ENCODE measurements at places on chromosomes 7 and 10.

GRCh38 chr7:87427288-87427687 lies 48.2 kb downstream of the ABCB4 start:
- DNase-seq: no peak

- no peak for DNase-seq
Observed at GRCh38 chr7:85320699-85321476, 134.0 kb upstream of the SEMA3D start.

GRCh38 chr7:8109196-8110022 lies 140.8 kb downstream of the GLCCI1 start:
- no peak for DNase-seq

- DNase-seq: no peak
Observed at GRCh38 chr7:31102973-31103850, 51.1 kb downstream of the ADCYAP1R1 start.

DNA sequence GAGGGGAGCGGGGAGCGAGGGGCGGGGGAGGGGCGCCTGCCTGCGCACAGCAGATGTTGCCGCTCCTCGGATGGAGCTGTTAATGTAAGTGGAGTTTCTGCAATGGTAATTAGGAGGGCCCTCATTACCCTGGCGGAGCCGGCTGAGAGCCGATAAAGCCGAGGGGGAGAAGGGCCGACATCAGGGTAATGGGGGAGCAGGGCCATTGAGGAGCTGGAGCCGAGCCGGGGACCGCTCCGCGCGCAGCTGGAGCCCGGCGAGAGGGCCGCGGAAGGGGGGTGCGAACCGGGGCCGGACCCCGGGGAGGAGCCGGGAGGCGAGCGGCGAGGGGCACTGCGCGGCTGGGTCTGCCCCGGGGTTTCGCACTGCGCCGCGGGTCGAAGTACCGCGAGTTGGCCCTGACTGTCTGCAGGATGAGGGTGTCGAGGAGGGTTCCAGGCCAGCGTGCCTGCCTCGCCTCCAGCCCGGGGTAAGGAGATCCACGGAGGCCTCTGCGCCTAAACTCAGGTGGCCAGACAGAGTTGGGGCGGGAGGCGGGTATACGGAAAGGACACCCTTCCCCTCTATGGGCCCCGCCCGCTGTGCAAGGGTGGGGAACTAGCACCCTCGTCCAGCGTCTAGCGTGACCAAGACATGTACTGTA lies 55.0 kb upstream of the LBX1 start:
- DNase-seq: peak; percentile 25

- no peak for DNase-seq
Observed at GRCh38 chr10:97485647-97486281, 12.5 kb downstream of the MMS19 start.

DNA sequence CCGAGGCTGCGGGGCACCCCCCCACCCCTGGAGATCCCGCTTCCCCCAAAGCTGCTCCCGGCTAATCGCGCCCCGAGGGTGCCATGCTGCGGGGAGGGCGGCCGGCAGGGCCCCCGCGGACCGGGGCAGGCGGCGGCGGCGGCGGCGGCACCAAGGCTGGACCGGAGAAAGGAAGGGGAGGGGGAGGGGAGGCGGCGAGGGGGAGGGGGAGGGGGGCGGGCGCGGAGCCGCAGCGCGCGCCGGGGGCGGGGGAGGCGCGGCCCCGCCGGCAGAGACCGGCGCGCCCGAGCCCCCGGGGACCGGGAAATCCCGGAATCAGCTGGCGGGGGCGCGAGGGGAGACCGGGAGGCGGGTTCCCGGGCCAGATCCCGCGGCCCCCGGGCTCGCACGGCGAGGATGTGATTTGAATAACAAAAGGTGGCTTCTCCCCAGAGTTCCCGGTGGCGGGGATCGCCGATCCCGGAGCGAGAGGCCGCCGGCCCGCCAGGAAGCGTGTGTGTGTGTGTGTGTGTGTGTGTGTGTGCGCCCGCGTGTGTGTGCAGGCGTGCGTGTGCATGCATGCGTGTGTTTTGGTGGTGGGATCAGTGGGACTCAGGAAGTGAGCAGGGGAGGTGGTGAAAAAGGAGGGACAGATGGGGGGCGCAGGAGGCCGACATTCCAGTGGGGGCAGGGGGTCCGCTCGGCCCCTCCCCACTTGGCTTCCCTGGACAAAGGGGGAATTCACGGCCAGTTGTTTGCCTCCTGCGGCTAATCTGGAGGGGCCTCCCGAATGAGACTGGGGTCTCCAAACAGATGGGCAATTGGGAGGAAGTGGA lies 99.5 kb downstream of the HIP1 start:
- DNase-seq: peak; percentile 21

- peak; percentile 77 for DNase-seq
Observed at GRCh38 chr7:34320926-34321661, 336.9 kb upstream of the NPSR1 start.

DNA sequence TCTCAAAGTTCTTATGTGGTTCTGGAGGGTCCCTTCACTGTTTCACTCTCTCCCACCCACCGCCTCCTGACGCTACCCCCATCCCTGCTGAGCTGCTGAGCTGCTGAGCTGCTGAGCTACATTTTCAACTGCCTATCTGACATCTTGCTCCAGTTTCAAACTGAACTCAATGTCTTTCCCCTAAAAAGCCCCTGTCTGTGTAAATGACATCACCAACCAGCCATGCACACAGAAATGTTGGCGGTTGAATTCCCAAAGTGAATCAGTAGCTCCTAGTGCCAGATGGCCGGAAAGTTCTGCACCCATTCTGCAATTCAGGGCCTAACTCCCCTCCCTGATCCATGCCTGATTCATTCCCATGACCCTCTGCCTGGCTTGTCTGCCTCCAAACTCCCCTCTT lies 71.2 kb downstream of the WNT2 start:
- DNase-seq: peak; percentile 5

DNA sequence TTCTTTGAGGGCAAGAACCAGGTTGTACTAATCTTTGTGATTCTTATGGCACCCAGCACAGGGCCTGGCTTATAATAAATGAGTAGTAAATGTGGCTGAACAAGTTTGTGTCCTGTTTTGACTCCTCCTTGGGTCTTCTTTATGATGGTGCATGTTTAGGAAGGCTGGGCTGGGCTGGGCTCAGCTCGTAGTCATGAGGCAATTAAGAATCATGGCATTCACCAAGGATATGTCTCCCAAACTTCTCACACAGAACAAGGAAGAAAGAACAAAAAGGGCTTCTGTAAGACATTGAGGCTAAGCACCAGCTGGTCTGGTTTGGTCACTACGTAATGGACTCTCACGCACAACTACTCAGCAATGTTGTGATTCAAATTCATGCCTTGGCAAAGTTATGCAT lies 30.5 kb upstream of the YAE1 start:
- no peak for DNase-seq

GRCh38 chr7:44471436-44471835 lies 19.0 kb downstream of the NUDCD3 start:
- DNase-seq: no peak

GRCh38 chr7:94787285-94787684 lies 120.1 kb upstream of the PPP1R9A start:
- no peak for DNase-seq

- no peak for DNase-seq
Observed at GRCh38 chr10:102713539-102713813, 721 bp downstream of the ARL3 start.

DNA sequence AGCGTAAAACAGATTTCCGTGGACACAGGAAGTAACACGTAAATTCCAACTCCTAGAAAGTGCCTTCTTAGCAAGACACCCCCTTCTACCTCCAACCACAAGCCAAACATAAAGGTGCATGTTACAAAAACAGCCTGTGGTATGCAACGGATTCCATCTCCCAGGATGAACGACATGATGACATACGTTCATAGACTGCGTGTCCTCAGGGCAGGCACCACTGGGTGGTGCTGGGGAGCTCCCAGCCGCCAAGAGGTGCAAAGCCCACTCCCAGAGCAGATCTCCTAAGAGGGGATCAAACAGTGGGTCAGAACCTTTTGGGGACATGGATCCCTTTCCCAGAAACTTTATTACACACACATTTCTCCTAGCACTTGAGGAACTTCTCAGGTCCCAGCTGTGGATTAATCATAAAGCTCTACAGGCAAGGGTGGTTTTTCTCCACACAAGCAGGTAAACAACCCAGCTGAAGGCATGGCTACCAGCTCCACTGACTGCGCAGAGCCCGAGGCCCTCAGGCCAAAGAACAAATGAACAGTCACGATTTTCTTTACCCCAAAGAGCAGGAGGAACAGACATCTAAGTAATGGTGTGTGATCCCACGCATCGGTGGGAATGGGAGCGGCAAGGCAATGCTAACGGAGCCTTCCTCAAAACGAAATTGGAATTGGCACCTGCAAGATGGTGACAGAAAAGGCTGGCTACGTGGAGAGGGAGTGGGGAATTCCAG lies 13.8 kb downstream of the PSAP start:
- peak; percentile 30 for DNase-seq

GRCh38 chr10:121531076-121531829 lies 67.0 kb downstream of the FGFR2 start:
- DNase-seq: no peak
